ENCODE measurements at places on chromosomes 13 and 19. TPM values are rescaled to one million over a fixed set of nuclear protein-coding genes. Genes with fewer than 3 reads are reported as not detected.

The NKPD1 gene
- 0.16 TPM for total RNA-seq

The PTPRH gene
- total RNA-seq, result 0.16 TPM

The SGCG gene
- not detected for total RNA-seq

The BST2 gene
- 148 TPM for total RNA-seq

The N4BP2L1 gene
- total RNA-seq, result 17.7 TPM

The LILRB5 gene
- total RNA-seq, result not detected

The LRG1 gene
- 0.39 TPM for total RNA-seq

The PLK5 gene
- not detected for total RNA-seq

The ZNF575 gene
- 1.4 TPM for total RNA-seq

The PET100 gene
- 93.4 TPM for total RNA-seq

The SIGLECL1 gene
- not detected for total RNA-seq

The TSSK6 gene
- total RNA-seq, result 3.0 TPM

The CEACAM1 gene
- 9.6 TPM for total RNA-seq

The ICAM4 gene
- 1.0 TPM for total RNA-seq

Measured in activated T-helper 1 cell treated with anti-CD3 and anti-CD28 coated beads, Interleukin-12 subunit alpha, Interleukin-12 subunit beta, Interleukin-2, Interleukin-4 antibody, amounts not matched to agents 30 ng/mL and 10 ng/mL and 1 ng/mL, durations not matched to agents 14 hours and 24 hours and 36 hours (primary cell).